ENCODE measurements at places on chromosomes 12 and 14. TPM values are rescaled to one million over a fixed set of nuclear protein-coding genes. Genes with fewer than 3 reads are reported as not detected.

The SLC10A1 gene
- not detected for polyA plus RNA-seq

The BICD1 gene
- 3.8 TPM for polyA plus RNA-seq

The EPYC gene
- not detected for polyA plus RNA-seq

The SERPINA12 gene
- polyA plus RNA-seq = not detected

The GALNT8 gene
- polyA plus RNA-seq = 1.4 TPM

The KRT78 gene
- polyA plus RNA-seq = not detected

The SPATA7 gene
- 14.0 TPM for polyA plus RNA-seq

The NFATC4 gene
- 38.9 TPM for polyA plus RNA-seq

The CISTR gene
- polyA plus RNA-seq = not detected

The GRIP1 gene
- 3.9 TPM for polyA plus RNA-seq

The TMEM229B gene
- polyA plus RNA-seq = 3.1 TPM

The BHLHE41 gene
- polyA plus RNA-seq = 2.2 TPM

The SERPINA3 gene
- polyA plus RNA-seq = 786 TPM

The ARHGEF25 gene
- 10.9 TPM for polyA plus RNA-seq

The CLEC4D gene
- not detected for polyA plus RNA-seq

The LUM gene
- polyA plus RNA-seq = 102 TPM

The TAS2R43 gene
- not detected for polyA plus RNA-seq

The KCNA5 gene
- polyA plus RNA-seq = 1.8 TPM

The TSPAN11 gene
- 1.3 TPM for polyA plus RNA-seq

The C14orf93 gene
- 9.6 TPM for polyA plus RNA-seq

The STAC3 gene
- polyA plus RNA-seq = 1.5 TPM

The CDH24 gene
- polyA plus RNA-seq = 5.4 TPM

The MAPK1IP1L gene
- 43.3 TPM for polyA plus RNA-seq

The PAH gene
- 193 TPM for polyA plus RNA-seq

The KCNC2 gene
- polyA plus RNA-seq = not detected

The RAD9B gene
- polyA plus RNA-seq = 0.17 TPM

The AICDA gene
- not detected for polyA plus RNA-seq
